Suppressor macrophage treated with lipopolysaccharide for 1 hour (primary cell): ENCODE measurements at places on chromosomes 3 and 15.

DNA sequence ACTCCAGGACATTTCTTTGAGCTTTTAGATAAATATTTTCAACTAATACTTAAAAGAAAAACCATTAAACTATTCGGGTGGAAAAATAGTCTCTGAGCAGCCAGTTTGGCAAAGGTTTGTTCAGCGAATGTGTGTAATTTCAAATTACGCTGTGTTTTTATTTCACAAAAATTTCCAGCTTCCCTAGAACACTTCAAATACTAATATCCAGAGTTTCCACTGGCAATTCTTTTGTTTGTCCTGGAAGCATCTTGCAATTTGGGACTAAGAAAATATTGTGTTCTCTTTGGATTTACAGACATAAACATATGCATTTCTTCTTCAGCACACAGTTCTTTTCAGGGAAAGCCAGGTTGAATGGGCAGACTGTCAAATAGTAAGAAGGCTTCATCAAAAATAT lies 61.9 kb downstream of the MDFIC2 start:
- no peak for DNase-seq

- DNase-seq: no peak
Measured at GRCh38 chr3:48695393-48695753, 9.7 kb upstream of the NCKIPSD start.

DNA sequence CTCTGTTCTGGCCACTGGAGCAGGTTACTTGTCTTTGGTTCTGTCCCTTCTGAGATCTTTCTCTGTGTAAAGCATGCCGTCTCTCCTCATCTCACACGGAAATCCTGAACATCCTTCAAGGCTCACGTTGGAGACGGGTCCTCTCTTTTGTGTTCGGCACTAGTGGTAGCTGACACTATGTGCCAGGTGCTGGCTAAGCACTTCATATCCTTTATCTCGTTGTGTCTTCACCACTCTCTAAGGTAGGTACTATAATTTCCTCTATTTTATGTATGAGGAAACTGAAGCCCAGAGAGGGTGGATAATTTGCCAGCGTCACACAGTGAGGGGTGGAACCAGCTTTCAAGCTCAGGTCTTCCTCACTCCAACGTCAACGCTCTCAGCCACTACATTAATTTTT lies 1.2 kb downstream of the IFT122 start:
- DNase-seq: no peak

DNA sequence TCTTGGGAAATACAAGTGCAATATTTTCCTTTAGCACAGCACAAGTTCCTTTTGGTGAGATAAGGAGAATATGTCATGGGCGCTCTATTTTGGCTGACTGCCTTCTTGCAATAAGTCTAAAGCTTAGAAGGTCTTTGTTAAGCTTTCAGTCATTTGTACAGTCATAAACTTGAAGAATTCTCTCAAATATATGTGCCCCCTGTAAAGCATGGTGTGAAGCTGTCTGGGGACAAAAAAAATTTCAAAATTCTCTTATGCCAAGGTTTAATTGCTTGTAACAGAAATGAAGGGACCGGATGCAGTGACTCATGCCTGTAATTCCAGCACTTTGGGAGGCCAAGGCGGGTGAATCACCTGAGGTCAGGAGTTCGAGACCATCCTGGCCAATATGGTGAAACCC lies 21.7 kb upstream of the ARID3B start:
- DNase-seq: no peak

GRCh38 chr15:67547836-67548235 lies 5.3 kb downstream of the MAP2K5 start:
- DNase-seq: no peak

DNA sequence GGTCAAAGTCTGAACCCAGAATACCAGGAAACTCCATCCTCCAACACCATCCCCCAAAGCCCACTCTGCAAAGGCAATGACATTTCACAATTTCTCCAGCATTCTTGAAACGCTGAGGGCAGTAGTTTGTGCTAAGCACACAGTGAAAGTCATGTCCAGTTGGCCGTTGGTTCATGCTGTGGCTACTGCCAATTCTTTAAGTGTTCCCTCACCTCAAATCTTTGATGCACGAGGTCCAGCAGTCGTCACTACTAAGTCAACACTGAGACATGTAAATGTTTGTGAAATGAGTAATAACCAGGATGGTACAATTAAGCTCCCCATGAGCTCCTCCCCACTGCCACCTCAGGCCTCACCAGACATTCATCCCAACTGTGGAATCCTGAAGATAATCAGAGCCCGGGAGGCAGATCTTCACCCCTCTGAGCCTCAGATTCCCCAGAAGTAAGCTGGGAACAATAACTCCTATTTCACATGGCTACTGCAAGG lies 7.0 kb downstream of the SUCLG2 start:
- no peak for DNase-seq

- DNase-seq: no peak
Measured at GRCh38 chr15:100831467-100831866, 48.2 kb upstream of the ALDH1A3 start.
